Fibroblast of skin of right quadriceps (primary cell): ENCODE measurements at places on chromosomes 4 and X.

GRCh38 chr4:31291238-31291637, 571.1 kb downstream of the PCDH7 start:
- DNase-seq, result no peak

GRCh38 chr4:104123021-104123420, 371.7 kb downstream of the CXXC4 start:
- DNase-seq, result no peak

DNA sequence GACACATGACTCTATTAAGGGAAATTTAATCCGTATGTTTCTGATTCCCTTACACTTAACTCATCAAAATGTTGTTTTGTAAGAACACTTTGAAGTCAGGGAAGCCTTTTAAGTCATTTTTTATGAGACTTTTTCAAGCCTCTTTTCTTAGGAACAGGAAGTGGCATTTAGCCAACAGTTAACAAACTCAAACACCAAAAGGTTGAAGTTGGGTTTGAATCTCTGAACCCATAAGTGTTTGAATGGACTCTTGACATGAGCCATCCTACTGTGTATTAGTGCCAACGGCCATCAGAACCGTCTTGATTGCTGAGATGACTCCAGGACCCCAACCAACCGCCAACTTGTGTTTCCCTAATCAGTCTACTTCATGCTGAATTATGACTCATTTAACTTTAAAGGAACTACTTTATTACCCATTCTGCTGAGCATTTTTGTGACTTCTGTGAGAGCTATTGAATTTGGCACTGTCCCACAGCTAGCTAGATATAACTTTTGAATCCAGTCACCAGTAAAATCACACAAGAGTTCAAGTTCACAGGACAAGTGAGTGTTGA, 209.1 kb upstream of the FAT1 start:
- peak; percentile 84 for DNase-seq

- no peak for DNase-seq
Observed at GRCh38 chrX:39642071-39642470, 455.7 kb downstream of the BCOR start.

GRCh38 chr4:67448621-67449020, 96.7 kb downstream of the CENPC start:
- no peak for DNase-seq

GRCh38 chrX:115392871-115393270, 103.4 kb downstream of the LUZP4 start:
- DNase-seq, result no peak

DNA sequence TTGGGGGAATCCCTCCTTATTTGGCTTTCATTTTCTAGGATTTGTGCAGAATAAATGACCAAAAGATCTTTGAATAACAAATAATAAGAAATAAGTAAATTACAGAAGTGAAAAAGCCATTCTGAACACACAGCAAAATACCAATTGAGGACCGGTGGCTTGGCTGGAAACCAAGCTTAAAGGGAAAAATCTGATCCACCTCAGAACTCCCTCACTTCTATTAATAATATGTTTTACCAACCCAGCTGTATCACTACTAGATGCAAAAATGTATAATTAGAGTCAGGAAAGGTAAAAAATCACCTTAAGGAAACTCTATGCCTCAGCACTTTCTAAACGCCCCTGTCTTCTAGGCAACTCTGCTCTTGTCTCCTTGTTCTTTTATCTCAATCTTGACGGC, 77.3 kb downstream of the TSPAN5 start:
- no peak for DNase-seq

DNA sequence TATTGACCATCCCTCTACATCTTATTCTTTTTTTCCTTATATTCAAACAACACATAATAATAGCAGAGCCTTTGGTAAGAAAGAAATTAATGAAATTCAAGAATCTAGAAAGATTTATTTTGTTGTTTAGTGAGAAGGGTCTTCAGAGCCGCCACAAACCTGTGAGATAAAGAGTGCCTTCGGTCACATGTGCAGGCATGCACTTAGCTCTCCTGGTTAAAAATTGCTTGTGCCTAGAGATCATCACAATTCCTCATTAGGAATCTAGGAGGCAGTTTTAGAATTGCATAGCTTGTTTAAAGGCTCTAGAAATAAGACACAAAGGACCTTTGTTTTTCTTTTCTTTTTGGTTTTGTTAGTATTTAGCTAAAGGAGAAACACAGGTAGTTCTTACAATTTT, 1948.4 kb upstream of the IGFBP7 start:
- DNase-seq, result no peak

- no peak for DNase-seq
Observed at GRCh38 chr4:24190761-24191695, 301.2 kb upstream of the PPARGC1A start.

GRCh38 chr4:188175288-188175687, 36.0 kb downstream of the TRIML1 start:
- no peak for DNase-seq

DNA sequence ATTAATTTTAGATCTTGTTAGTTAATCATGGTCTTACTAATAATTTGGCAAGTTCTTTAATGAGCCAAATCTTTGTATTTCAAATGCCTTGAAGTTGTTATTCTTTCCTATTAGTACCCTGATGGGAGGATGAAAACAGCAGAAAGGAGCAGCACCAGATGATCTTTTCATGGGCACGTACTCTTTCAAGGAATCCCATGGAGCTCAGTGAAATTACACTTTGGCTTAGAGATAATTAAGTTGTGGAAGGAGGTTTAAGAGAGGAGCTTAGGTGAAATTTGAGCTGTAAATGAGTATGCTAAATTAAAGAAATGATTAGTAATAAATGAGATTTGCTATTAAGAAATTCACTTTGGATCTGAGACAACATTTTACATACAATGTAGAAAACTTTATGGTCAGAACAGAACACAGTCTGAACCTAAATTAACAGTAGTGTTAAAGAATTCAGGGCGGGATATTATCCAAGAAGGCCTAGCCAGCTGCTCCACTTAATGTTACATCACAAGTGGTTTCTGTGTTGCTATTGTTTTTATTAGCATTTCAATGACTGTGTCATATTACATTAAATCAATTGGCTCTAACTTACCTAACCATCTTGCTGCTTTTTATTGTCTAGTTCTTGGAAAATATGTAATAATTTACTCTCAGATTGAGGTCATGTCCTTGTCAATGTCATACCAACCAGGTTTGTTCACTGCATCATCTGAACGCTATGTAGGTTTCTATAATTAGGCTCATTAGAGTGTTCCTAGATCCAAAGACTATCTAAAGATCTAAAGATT, 3.9 kb downstream of the MTHFD2L start:
- DNase-seq, result peak; percentile 23

DNA sequence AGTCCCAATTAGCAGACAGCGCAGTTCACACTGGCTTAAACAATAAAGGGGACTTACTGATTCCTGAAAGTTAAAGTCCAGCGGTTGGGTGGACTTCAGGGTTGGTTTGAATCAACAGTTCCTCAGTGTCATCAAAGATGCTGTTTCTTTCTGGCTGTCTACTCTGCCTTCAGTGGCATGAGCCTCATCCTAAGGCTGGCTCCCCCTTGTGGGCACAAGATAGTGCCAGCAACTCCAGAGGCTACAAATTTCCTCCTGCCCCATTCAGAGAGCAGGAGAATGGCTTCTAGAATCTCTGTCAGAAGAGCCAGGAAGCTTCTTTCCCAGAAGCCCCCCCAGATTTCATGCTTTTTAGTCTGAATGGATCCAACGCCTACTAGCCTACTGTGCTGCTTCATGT, 82.4 kb upstream of the MTM1 start:
- peak; percentile 39 for DNase-seq

DNA sequence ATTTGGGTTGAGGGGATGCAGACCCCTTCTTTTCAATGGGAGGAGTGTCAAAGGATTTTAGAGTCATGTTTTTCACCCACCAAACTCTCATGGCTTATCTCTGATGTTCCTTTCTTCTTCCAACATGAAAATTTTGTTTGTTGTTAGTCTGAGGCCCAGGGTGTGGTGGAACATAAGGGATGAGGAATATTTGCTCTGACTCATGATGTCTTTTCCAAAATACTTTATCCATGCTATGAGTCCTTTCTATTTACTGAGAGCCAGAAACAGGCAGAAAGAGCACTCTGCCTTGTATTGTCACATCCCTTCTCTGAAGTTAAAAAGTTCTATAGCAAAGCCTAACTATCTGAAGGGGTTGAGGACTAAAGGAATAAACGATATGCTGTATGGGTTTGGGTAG, 61.6 kb upstream of the GYPA start:
- DNase-seq, result no peak

- peak; percentile 97 for DNase-seq
Observed at GRCh38 chr4:78645853-78646757, 94.5 kb downstream of the ANXA3 start.
